ENCODE measurements at places on chromosomes 13 and 19. TPM values are rescaled to one million over a fixed set of nuclear protein-coding genes. Genes with fewer than 3 reads are reported as not detected.

NLRP9 gene
- total RNA-seq: not detected

GRCh38 chr19:4436231-4436630, 21.4 kb downstream of the UBXN6 start:
- no peak for DNase-seq

DNA sequence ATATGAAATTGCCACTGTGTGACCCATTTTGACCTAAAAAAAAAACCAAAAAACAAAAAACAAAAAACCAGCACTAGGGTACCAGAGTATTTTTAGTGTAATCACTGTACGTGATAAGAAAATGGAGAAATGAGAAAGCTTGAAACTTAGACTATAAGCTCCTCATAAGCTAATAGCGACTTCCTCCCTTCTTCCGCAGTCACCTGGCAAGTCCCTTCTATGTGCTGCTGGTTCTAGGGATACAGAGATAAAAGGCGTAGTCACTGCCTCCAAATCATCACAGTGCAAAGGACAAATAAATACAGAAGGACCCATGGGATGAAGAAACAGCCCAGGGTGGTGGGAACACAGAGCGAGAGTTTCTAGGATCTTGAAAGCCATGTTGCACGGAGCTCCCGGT, 190.3 kb downstream of the TM9SF2 start:
- no peak for DNase-seq

- DNase-seq: peak; percentile 60
Measured at GRCh38 chr19:1453525-1454364, 3.8 kb downstream of the APC2 start.

CNN1 gene
- not detected for total RNA-seq

GRCh38 chr13:112952759-112953551, 16.1 kb upstream of the MCF2L start:
- no peak for DNase-seq
